ENCODE measurements at places on chromosomes 3 and 15. TPM values are rescaled to one million over a fixed set of nuclear protein-coding genes. Genes with fewer than 3 reads are reported as not detected.

IFT80 gene
- total RNA-seq = 6.7 TPM

SIDT1 gene
- 0.34 TPM for total RNA-seq

RPUSD3 gene
- 33.2 TPM for total RNA-seq

GUCA1C gene
- total RNA-seq = not detected

TLR9 gene
- total RNA-seq = not detected

CAPN3 gene
- 25.9 TPM for total RNA-seq

GRK7 gene
- total RNA-seq = not detected

CMTM8 gene
- 22.8 TPM for total RNA-seq

FRMD4B gene
- 21.0 TPM for total RNA-seq

MAN2A2 gene
- 41.4 TPM for total RNA-seq

IQCF5 gene
- total RNA-seq = not detected

SCN11A gene
- total RNA-seq = 0.18 TPM

GOLGA6L7 gene
- not detected for total RNA-seq
